AG04449 (cell line): ENCODE measurements at places on chromosomes 12 and 14.

- no peak for DNase-seq
These were observed 939.0 kb upstream of the ATXN7L3B start for GRCh38 chr12:73598626-73599025.

DNA sequence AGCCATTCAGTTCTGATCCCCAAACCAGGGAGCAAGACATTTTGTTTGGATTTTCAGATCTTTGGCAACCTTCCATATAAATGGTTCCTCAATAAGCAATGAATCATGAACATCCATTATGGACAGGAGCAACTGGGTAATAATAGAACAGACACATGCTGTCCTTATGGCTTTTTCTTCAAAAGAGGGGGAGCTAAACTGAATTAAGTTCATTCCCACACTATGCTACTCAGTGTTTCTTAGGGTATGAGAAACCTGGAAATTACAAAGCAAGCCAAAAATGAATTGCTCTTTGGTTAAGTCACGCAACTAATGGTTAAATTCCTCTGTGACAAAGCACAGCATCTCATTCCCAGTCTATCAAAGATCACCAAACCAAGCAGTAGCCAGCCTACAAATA, 51.0 kb downstream of the PTGER2 start:
- no peak for DNase-seq

DNA sequence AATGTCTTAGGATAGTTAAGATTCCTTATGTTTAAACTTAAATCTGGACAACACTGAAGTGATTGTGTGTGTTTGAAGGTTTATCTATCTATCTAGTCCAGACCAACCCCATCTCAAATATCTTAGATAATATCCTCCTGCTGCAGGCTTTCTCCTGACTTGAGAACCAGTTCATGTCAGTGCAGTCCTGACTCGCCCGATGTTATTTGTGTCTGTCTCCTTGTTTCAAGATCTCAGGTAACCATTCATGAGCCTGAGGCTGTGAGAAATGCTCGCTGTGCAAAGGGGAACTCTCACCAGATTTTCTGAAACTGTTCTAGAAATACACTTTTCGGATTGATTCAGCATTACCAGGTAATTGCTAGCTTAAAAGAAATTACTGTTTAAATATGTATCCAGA, 356.2 kb downstream of the SNAPC1 start:
- no peak for DNase-seq

DNA sequence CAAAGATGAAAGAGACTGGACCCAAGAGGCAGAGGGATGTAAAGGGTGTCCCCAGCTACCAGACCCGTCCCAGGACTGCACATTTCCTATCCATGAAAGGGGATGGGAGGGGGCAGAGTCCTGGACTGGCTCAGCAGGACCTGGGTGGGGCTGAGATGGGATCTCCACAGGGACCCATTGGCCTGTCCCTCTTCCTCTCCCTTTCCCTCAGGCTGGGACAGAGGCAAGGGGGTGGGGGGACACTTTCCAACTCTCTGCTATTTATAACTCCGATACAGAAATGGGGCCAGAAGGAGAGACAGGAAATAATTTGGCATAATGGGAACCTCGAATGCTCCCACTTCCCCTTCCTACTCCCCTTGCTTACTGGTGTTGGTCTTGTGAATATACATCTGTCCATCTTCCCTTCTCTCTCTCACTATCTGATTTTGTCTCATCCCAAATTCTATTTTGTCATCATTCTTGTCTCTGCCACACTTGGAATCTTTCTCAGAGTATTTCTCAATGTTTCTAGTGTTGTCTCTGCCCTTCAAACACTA, 1.1 kb upstream of the ITGA7 start:
- no peak for DNase-seq

DNA sequence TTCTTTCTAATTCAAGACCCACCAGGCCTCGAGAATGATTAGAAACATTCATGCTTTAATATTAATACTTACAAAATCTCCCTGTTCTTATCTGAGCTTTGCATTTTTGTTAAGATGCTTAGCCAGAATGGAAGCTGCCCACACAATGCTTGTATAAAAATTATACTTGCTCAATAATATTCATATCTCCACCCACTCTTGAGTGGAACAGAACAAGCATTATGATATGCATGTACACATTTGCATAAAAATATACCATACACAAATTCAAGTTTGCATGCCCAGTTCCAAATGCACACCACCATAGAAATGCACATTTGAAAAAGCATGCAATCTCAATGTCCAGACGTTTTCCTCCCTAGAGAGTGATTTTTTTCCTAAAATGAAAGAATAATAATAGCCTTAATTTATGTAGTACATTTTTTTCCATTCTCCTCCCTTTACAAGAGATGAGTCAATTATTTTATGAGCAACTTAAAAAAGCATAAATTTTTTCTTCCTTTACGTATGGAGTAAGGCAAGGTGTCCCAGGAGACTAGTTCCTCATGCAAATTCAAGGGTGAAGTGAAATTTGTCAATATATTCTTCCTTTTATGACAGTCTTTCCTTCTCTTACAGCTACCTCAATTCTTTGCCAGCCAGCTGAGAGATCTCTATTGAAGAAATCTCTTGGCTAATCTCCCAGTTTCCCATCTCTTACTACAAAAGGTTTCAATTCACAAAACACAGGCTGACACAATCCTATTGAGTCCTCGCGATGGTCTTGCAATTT, 313.1 kb upstream of the GARIN6 start:
- DNase-seq, result no peak
